ENCODE measurements at places on chromosomes 1 and 21. TPM values are rescaled to one million over a fixed set of nuclear protein-coding genes. Genes with fewer than 3 reads are reported as not detected.

JAM2 gene
- 2.1 TPM for total RNA-seq

CD1D gene
- 0.66 TPM for total RNA-seq

TMCC2 gene
- total RNA-seq: 6.9 TPM

ADORA3 gene
- not detected for total RNA-seq

PEF1 gene
- 72.2 TPM for total RNA-seq

TRIM67 gene
- total RNA-seq: 0.17 TPM

C8B gene
- not detected for total RNA-seq
